Effector CD4-positive, alpha-beta T cell (primary cell): ENCODE measurements at places on chromosomes 11 and 22.

DNA sequence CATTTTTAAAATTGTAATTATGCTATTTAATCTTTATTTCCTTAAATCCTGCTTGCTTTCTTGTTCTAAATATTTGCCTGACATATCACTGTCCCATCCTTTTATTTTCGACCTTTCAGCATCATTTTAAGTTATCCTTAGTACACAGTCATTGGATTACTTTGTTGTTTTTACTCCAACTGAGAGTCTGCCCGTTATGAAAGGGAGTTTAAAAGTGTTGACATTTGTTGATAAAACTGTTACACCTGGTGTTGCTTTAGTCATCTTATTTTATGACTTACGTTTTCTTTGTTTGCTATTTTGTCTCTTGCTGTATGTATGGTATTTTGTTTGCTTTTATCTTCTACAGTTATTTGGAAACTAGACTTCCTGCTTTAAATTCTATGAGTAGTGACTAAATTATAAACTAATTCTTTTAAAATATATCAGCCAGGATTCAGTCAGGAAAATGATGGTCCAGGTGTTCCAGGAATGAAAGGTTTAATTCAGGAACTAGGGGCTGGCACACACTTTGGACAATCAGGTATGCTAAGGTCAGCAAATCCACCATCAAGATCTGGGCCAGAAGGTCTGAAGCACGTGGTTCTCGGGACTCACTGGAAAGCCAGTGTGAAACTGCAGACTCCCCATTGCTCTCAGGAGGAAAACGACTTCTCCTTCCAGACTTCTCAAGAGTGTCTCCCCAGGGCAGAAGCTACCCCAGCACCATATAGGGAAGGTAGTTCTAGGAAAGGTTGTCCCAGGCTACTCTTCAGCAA is 86.0 kb downstream of the RASSF10 start:
- no peak for DNase-seq

GRCh38 chr11:73965076-73965763 is 14.4 kb downstream of the DNAJB13 start:
- DNase-seq, result no peak

DNA sequence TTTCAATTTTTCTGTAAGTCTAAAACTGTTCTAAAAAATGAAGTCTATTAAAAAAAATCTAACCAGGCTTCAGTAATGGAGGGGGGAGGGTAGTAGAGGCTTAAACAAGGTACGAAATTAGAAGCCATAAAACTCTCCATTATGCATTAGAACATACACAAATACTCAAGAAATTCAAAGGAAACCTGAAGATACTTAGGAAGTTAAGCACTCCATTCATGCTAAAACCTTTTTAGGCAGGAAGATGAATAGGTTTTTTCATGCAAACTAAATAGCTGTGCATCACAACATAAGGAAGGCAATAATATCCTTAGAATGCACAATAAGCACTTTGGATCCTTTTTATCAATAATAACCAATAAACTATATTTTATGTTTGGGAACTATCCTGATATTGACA is 2.4 kb downstream of the RAB6A start:
- DNase-seq, result no peak

- DNase-seq, result no peak
These were observed 58.1 kb downstream of the PPFIA1 start for GRCh38 chr11:70328556-70328955.

GRCh38 chr11:33646629-33647028 is 54.0 kb downstream of the C11orf91 start:
- no peak for DNase-seq

DNA sequence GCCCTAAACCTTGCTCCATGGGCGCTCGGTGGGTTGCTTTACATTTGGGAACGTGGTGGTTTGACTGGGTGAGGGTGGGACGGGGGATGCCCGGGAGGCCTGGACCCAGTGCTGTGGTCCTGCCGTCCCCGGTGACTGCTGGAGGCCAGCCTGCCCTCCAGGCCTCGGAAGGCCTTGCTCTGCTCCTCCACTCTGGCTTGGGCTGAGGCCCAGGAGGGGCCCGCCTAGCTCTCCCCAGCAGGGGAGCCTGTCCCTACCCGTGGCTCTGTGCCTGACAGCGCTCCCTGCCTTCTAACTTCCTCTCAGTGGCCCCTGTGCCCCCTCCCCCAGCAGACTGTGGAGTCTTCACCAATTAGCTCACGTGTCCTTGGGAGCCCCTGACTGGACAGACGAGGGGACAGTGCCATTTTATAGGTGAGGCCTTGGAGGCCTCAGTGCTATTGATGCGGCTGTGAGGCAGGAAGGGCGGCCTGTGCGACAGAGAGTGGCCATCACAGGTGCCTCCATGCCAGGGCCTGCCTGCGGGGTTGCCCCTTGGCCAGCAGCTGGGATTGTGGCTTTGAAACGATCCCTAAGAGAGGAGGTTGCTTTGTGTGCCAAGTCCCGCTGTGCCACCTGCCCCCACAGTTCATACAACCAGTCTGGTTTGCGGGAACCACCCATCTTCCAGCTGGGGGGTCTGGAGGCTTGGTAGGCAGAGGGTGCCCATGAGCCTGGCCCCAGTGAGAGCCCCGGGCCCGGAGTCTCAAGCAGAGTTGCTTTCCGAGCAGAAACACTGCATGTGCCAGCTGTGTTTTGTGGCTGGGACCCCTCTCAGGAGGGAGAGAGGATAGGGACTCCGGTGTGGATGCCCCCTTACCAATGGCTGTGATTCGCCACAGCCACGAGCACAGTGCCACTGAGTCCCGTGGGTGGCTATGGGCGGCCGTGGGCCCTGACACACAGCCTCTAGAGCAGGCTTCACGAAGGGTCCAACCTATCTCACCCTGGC is 17.7 kb downstream of the TPCN2 start:
- DNase-seq, result no peak

DNA sequence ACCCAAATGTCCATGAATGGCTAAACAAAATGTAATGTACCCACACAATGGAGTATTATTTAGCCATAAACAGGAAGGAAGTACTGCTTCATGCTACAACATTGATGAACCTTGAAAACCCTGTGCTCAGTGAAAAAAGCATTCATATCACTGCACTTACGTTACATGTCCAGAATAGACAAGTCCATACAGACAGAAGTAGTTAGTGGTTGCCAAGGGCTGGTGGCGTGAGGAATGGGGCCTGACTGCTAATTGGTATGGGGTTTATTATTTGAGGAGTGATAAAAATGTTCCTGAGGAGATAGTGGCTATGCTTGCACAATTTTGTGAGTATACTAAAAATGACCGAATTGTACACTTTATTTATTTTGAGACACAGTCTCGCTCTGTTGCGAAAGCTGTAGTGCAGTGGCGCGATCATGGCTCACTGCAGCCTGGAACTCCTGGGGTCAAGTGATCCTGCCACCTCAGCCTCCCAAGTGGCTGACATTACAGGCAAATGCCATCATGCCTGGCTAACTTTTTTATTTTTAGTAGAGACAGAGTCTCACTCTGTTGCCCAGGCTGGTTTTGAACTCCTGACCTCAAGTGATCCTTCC is 7.7 kb upstream of the SYVN1 start:
- no peak for DNase-seq

DNA sequence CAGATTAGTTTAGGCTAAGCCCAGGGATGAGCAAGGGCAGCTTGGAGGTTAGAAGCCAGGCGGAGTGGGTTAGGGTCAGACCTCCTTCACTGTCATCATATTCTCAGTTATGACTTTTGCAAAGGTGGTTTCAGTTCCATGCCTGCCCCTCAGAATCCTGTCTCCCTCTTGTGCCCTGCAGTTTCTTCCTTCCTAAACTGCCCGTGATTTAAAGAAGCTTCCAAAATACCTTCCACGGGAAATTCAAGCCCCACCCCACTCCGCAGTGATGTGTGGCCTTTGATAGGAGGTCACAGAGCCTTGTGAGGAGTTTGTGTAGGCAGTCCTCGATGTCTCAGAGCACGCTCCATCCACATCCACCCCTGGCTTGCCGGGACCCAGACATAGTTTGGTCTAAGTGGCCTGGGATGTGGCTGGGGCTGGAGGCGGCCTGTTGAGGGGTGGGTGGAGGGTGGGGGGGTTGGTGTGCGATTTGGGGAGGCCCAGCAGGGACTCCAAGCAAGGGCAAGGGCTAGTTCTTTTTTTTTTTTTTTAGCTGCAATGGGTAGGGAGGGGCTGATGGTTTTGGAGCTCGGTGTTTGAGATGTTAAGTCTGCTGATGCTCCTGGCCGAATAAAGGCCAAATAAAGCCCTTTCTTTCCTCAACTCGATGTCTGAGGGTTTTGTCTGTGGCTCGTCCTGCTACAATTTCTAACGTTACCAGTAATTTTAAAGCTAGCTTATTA is 1.6 kb upstream of the IFITM1 start:
- no peak for DNase-seq

DNA sequence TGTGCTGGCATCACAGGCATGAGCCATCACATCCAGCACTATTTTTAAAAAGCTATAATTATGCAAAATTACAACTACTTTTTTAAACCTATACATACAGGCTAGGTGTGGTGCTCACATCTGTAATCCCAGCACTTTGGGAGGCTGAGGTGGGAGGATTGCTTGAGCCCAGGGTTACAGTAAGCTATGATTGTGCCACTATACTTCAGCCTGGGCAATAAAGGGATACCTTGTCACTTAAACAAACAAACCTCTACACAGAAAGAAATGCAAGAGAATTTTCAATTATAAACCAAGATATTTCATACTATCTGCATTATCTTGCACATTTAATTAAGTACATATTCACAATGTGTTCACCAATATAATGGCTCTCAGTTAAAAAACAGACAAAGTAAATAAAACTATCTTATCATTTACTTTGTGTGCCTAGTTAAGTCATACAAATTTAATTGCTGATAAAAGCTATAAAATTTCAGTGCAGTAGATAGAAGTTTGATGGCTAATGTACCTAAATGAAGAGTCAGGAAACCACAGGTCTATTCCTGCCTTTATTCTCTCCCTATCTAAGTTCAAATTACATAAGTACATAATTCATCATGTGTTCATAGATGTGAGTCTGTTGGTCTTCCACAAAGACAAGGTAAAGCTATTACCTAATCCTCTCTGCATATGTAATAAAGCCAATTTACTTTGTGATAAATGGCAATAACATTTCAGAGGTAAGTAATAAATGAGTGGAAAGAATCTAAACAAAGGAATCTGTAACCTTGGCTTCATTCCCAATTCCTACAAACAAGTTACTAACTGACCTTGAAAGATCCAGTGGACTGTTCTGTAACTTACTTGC is 9.0 kb upstream of the RDX start:
- DNase-seq, result no peak

DNA sequence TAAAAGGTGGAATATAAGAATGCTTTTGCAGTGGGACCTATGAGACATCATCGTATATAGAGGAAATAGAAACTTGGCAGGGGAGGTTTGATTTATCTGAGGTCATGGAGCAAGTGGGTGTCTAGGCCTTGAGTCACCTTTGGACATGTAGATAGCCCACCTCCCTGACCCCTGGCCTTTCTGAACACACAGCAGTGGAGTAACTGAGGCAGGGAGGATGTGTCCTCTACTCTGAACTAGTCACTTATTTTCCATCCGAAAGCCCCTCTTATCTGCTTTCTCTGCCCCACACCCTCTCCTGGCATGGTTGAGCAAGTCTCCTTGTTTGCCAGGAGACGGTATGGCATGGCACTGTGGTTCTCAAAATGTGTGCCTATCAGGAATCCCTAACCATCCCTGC is 7.9 kb downstream of the CD82 start:
- no peak for DNase-seq

DNA sequence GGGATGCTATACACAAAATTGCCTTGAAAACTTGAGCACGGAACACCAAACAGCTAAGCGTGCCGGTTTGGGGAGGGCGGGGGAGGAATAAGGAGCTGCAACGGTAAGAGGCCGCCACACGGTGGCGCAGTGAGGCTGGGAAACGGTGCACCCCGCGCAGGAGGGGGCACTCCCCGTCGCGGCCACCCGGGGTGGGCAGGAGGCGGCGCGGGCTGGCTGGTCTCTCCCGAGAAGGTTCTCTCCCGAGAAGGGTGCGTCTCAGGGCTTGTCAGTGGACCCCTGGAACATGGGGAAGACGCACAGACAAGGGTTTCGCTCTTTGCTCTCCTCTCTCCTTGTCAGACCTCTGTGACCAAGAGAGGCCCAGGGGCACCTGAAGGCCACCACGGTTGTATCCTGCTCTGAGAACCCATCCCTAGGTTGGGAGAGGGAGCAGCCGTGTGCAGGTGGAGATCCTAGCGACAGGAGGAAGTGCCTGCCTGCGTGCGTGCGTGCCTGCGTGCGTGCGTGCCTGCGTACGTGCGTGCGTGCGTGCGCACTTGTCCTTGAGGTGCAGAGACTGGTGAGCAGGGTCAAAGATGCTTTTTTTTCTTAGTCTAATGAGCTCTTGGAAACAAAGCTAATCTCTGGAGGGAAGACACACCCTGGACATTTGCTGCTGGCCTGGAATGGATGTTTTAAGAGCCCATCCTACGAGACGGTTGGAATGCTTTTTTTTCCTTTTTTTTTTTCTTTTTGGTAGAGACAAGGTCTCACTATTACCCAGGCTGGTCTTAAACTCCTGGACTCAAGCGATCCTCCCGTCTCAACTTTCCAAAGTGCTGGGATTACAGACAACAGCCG is 18.1 kb upstream of the JAM3 start:
- peak; percentile 62 for DNase-seq

DNA sequence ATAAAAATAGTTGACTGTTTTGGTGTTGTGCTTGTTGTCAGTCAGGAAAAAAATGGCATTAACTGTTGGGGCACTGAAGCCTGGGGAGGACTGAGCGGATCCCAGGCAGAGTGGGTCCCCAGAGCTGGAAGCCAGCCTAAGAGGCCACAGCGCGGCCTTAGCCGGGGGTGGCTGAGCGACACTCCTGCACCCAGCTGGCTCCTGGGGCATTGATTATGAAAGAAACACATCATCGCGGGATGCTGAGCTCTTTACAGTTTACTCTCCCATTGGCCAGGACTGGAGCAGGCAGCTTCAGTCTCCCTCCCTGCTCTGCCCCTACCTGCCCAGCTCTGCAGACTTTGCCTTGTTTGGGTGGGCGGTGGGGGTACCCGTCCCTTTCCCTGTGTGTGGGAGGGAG is 121.5 kb downstream of the ST3GAL4 start:
- DNase-seq, result no peak

DNA sequence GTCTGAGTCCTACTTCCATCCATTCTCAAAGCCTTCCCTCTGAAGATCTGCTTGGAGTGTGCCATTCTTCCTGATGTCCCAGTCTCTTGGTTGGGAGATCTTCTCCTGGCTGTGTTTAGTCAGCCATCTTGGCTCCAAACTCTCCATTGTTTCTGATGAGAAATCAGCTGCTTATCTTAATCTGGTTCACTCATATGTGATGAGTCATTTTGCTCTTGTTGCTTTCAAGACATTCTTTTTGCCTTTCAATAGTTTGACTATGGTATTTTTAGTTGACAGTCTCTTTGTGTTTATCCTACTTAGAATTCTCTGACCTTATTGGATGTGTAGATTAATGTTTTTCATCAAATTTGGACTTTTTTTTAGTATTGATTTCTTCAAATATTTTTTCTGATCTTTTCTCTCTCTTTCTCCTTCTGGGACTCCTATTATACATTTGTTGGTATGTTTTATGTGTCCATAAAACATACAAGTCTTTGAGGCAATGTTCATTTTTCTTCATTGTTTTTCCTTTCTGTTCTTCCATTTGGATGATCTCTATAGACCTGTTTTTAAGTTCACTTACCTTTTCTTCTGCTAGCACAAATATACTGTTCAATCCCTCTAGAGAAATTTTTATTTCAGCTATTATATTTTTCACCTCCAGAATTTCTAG is 77.2 kb upstream of the CLPB start:
- no peak for DNase-seq

- no peak for DNase-seq
These were observed 10.3 kb downstream of the CBX7 start for GRCh38 chr22:39142088-39142680.

- DNase-seq, result no peak
These were observed 2.1 kb downstream of the LGALS1 start for GRCh38 chr22:37677493-37677974.
